ENCODE measurements at places on chromosomes 1 and 21.
A peak's percentile ranks its signal among the peaks of the same experiment; 100 is the strongest.

- DNase-seq = no peak
Measured at GRCh38 chr1:39995973-39996393, 41.0 kb downstream of the MFSD2A start.

DNA sequence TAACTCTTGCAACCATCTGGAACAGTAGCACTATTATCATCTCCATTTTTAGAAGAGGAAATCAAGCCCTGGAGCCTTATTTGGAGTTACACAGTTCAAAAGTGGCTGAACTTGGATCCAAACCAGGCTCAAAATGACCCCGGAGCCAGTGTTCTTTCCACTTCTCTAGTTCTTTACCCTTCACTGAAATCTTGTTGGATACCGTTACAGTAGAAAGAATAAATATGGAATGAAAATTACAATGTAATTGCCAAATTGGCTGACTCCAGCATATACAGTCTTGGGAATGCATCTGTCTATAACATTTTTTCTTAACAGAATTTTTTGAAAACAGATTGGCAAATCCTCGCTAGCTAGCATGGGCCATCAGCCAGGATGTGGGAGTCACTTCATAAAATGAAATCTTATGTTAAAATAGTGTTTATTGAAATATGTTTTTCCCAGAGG is 261.4 kb downstream of the CTH start:
- no peak for DNase-seq

DNA sequence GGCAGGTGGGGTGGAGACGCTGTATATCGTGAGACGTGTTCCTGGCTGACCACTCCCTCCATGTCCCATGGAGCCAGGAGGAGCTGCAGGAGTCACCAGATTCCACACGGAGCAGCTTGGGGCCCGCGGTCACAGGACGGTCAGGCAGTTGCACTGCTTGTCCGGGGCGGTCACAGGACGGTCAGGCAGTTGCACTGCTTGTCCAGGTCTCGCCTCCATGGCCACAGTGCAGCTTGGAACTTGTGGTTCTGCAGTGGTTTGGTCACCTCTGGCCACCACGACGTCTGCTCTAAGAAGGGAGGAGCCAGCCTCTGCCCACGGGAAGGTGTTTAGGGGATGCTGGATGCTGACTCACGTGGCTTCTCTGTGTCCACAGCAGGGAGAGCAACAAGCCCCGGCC is 33.0 kb downstream of the SLX9 start:
- DNase-seq = no peak

- DNase-seq = peak; percentile 36
Measured at GRCh38 chr1:92476071-92476631, 10.6 kb downstream of the GFI1 start.

GRCh38 chr21:44697811-44698734 is 1.1 kb downstream of the KRTAP10-12 start:
- DNase-seq = no peak

- no peak for DNase-seq
Measured at GRCh38 chr1:159699653-159700052, 14.7 kb downstream of the CRP start.

DNA sequence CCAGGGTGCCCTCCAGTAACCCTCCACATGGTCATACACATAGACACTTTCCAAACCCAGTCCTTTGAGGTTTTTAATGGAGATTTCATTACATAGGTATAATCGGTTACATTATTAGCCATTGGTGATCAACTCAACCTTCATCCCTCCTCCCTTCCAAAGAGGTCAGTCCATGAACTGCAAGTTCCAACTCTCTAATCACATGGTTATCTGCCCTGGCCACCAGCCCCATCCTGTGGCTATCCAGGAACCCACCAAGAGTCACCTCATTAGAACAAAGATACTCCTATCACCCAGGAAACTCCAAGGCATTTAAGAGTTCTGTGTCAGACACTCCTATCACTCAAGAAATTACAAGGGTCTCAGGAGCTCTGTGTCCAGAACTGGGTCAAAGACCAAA is 12.2 kb downstream of the ATP1A4 start:
- no peak for DNase-seq

DNA sequence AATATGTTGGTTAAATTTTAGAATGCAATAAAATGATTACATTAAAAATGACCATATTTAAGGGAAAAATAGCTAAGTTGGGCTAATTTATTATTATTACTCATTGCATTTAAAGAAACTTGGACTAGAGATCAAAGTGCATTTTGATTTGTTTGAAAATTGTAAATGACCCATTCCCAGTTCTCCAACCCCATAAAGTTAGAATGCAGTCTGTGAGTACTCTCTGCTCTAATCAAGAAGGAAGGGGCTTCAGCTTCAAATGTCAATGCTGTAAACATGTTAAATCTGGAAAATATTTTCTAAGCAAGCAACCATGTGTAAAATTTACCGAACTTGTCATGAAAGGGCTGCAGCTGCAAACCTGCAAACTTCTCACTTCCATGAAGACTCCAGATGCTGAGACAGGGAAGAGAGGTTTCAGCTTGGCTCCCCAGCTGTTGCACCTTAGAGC is 232.7 kb downstream of the TTLL7 start:
- DNase-seq = no peak

- no peak for DNase-seq
Measured at GRCh38 chr1:235974616-235975015, 90.3 kb downstream of the NID1 start.

DNA sequence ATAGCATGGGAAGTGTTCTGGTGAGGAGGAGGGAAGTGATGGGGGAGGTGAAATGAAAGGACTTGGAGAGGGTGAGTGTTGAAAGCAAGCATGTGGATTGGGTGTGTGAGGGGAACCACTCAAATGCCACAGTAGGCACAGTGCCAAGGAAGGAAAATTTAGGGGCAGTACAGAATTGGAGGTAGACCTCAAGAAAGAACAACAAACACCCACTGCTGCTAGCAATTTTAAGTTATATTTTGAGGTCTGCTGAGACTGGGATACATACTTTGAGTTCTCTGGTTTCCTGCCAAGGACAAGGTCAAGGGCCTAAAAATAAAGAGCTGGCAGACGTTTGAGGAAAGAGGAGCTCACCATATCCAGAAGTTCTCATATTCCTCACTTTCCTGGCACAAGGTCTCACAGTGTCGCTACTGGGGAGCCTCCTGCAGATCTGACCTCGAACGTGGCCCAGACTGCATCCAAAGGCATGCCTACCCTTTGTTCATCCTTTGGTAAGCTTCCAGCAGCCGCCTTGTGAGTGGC is 104.0 kb downstream of the BRINP2 start:
- DNase-seq = no peak

GRCh38 chr1:204331275-204331674 is 28.5 kb downstream of the PLEKHA6 start:
- no peak for DNase-seq

- no peak for DNase-seq
Measured at GRCh38 chr21:17118638-17119384, 394.0 kb upstream of the CXADR start.

DNA sequence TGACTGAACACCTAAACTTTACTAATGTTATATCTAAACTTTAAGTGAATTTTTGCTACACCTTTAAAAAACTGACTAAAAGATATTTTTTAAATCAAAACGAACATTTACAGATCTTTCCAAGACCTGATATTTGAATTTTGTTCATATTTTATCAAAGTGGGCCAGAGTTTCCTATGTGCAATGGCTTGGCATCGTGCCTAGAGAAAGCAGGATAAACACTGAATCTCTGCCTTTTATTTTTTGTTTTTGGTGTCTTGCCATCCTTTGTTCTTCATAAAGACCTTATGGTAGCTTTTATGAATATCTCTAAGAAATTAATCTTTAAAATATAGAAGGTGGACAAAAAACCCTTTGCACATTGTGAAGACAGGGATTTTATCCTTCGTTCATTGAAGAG is 25.8 kb upstream of the VPS26C start:
- no peak for DNase-seq

DNA sequence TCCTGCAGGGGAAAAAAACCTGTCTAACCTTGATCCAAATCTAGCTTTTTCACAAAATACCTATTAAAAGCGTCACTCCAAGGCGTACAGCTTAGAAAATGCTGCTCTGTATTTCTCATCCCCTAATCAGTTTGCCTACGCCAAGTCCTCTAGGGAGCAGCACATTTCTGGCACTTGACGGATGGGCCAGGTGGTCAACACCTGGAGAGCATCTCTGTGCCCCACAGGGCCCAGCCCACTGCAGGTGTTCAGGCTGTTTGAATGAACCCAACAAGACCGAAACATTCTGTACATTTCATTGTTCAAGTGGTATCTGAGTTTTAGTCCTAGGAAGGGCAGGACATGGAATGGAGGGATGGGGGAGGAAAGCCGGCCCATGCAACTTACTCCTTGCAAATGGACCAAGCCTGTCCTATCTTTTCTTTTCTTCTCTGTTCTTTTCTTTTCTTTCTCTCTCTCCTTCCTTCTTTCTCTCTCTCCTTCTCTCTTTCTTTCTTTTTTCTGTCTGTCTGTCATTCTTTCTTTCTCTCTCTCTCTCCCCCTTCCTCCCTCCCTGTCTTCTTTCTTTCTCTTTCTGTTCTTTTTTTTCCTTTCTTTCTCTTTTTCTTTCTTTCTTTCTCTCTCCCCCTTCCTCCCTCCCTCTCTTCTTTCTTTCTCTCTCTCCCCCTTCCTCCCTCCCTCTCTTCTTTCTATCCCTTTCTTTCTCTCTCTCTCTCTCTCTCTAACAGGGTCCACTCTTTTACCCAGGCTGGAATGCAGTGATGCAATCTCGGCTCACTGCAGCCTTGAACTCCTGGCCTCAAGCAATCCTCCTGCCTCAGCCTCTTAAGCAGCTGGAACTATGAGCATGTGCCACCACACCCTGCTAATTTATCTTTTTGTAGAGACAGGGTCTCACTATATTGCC is 29.1 kb downstream of the IGFN1 start:
- DNase-seq = no peak

DNA sequence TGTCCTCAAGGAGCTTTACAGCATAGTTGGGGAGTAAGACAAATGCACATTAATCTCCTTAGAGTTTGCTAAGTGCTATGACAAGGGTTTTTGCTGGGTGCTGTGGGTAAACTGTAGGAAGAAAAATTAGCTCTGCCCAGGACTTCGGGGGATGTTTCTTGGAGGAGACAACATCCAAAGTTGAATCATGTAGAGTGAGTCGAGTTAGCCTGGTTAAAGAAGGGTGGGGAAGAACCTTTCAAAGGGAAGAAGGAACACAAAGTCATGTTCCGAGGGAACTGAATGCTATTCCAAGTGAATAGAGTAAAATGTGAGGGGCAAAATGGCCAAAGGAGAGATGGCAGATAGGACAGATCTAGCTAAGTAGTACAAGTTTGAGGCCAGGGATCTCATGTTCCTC is 17.1 kb downstream of the SPRTN start:
- no peak for DNase-seq

GRCh38 chr1:109770331-109771095 is 6.8 kb upstream of the EPS8L3 start:
- DNase-seq = peak; percentile 7

DNA sequence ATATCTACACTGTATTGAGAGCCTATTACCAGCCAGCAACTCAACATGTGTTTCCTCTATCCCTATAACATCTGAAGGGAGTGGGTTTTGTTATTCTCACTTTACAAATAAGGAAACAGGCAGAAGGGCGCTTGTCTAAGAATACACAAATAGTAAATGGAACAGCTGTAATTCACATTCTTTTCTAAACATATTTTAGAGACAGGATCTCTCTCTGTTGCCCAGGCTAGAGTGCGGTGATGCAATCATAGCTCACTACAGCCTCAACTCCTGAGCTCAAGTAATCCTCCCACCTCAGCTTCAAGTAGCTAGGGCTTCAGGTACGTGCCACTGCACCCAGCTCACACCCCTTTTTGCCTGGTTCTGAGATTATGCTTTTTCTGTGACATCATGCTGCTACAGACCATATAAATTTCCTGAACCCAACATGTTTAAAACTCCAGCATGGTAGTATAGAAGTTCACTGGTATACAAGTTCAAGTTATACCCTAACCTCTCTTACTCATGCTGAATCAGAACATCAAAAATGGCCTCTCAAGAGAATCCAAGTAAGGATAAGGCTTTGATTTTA is 8.6 kb upstream of the TACSTD2 start:
- no peak for DNase-seq

GRCh38 chr1:175742790-175743459 is 470 bp downstream of the TNR start:
- no peak for DNase-seq

DNA sequence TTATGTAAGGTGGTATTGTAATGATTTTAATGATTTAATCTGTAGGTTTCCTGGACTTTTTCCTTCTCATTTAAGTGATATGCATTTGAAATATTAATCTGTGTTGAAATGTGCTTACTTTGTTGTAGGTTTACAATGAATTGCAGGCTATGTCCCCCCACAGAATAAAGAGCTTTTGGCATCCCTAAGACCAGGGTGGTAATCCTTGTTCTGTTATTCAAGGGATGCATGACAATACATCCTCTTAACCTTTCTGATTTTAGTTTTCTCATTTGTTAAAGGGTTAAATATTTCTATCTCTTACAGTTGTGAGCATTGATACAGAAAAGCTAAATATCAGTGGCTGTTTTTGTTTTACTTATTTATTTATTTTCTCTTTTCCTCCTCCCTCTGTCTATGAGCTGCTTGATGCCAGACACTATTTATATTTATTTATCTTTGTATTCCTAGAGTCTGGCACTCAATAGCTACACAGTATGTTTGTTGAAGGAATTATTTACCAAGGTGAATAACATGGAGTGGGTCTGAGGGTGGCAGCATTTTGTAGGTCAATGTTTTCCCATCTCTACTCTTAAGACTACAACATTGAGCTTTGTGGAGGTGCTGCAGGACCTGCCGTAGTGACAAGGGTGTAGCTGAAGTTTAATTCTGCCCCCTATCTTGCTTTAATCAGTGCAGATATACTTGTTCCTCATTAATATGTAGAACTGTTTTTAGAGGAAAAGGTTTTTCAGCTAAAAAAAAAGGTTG is 19.9 kb upstream of the ADGRL2 start:
- DNase-seq = no peak

DNA sequence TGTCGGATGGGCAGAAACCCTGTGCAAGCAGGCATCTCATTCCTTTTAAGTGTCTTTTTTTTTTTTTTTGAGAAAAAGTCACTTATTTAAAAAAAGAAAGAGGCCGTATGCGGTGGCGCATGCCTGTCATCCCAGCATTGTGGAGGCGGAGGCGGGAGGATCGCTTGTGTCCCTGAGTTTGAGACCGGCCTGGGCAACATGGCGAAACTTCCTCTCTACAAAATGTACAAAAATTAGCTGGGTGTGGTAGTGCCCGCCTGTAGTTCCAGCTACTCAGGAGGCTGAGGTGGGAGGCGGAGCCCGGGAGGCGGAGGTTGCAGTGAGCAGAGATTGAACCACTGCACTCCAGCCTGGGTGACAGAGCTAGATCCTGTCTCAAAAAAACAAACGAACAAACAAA is 1.7 kb downstream of the GPR137B start:
- DNase-seq = no peak

GRCh38 chr1:77742011-77742555 is 17.6 kb downstream of the USP33 start:
- DNase-seq = no peak
